ENCODE measurements at places on chromosomes 3 and 15.

DNA sequence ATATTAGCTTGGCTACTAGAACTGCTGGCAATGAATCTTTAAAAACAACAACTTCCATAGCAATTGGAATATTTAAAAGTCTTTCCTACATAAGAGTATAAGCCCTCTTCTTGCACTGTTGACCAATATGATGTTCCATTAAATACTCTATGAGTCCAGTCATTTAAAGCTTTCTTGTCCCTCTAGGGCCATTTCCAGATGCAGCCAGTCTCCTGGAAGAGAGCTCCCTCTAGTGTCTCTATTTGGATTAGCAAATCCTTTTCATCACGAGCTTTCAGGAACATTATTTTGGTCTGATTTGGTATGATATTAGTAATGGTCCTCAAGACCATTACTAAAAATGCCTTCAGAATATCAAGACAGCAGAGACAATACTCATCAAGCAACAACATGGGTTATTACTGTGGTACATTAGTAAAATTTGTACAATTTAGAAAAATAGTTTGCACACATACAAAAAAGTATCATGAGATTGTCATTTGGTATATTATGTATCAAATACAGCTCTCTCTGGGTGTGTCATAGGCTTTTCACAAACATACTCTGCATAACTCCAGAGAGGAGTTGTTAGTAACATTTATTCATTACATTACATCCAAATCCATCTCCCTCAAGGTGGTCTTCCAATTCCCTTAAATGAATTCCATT, 101.3 kb downstream of the DPH6 start:
- DNase-seq = peak; percentile 19

- DNase-seq = no peak
Observed at GRCh38 chr3:139394116-139394515, 4.7 kb upstream of the COPB2 start.

DNA sequence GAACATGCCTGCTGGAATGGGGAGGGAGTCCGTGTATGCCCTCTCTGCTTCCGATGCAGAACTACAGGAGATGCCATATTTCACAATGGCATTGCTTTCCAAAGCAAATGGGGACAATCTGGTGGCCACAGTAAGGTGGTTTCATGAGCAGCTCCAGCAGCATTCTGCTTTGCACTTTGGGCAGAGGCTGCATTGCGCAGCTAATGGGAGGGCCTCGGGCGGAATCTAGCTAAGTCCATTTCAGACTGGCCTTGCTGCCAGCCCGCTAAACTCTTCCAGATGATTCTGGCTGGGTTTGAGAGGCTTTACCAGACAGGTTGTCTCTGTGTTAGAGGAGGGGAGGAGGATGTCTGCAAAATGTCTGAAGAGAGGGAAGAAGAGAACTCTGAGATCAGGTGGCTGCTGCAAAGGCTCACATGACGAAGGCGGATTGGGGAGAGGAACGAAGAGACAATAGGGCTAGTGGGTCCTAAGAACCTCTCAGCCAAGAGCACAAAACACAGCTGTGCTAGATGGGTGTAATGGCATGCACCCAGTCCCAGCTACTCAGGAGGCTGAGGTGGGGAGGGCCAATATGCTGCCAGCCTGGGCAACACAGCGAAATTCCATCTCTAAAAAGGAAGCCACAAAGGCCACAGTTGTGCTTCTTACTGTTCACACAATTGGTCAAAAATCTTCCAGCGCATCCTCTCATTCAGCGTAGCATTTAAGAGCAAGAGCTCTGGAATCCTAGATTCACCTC, 63.7 kb downstream of the BDH1 start:
- no peak for DNase-seq

DNA sequence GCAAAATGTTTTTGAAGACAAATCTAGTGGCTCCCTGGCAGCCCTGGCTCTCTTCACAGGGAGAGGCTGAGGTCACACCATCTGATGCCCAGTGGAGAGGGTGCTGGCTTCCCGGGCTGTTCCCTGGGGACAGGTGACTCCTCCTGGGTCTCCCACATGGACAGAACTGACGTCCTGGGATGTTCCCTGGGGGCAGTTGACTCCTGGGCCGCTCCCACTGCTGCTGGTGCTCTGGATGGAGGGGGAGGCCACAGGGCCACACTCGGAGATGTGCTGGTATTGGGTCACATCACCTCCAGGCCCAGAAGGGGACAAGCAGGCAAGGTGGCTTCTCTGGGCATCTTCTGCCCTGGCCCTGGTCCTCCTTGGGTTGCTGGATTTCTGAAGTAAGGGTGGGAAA, 27.8 kb upstream of the ACAD9 start:
- no peak for DNase-seq

- DNase-seq = no peak
Observed at GRCh38 chr3:3097958-3098357, 12.2 kb downstream of the IL5RA start.

DNA sequence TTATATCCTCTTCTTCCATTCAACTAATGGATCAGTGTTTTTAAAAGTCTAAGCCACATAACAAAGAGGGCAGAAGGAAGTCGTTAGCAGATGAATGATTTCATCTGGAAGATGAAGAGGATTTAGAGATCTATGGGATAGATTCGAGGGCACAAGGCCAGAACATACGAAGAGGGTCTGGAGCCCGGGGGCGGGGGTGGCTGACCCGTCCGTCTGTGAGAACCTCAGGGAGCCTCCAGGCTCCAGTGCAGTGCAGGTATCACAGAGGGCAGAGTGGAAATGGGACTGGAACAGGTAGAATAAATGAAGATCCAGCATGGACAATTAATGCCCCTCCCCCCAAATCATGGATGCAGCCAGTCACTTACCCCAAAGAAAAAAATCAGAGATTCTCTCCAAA, 1.5 kb upstream of the GOLGA8B start:
- DNase-seq = no peak

- peak; percentile 33 for DNase-seq
Observed at GRCh38 chr3:15636028-15636709, 34.6 kb downstream of the BTD start.

DNA sequence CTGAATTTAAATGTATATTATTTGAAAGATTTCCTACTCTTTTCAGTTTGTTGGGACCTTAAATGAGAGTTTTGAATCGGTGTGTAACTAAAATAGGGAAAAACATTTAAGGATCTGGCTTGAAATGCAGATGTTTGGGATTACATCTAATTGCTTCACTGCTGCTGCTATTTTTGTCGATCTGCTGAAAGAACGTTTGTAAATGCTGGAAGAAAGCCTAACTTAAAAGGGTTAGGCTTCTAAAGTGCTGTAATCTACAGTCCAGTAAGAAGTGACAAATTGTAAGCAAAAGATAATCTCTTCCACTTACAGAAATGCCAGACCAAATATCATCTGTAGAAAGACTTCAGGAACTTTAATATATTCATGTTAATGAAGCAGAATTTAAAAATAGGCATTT, 691.6 kb downstream of the ZNF385D start:
- no peak for DNase-seq

DNA sequence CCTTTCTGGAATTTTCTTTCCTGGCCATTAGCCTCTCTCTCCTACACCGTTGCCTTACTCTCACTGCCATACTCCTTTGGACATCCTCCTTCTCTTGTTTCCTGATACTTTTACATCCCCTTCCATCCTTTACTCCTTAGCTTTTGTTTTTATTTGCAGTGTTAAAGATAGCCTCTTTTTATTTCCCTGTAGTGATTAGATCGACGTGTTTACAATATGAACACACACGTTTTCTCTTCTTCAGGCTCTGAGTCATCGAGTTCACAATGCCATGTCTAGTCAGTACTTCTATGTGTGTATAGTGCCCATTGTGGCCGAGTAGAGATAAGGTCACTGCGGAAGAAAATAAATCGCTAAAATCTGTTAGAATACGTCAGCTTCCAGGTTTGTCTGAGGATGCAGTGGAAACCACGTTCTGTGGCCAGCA, 208.5 kb downstream of the LPP start:
- DNase-seq = no peak

GRCh38 chr15:48782911-48783310, 28.0 kb downstream of the CEP152 start:
- DNase-seq = no peak

- peak; percentile 78 for DNase-seq
Observed at GRCh38 chr15:101277038-101277822, at the start of gene SELENOS. Gene SELENOS, minus strand, starts transcription at chr15:101277485. Its CDS starts 68 bp downstream, at chr15:101277417.

DNA sequence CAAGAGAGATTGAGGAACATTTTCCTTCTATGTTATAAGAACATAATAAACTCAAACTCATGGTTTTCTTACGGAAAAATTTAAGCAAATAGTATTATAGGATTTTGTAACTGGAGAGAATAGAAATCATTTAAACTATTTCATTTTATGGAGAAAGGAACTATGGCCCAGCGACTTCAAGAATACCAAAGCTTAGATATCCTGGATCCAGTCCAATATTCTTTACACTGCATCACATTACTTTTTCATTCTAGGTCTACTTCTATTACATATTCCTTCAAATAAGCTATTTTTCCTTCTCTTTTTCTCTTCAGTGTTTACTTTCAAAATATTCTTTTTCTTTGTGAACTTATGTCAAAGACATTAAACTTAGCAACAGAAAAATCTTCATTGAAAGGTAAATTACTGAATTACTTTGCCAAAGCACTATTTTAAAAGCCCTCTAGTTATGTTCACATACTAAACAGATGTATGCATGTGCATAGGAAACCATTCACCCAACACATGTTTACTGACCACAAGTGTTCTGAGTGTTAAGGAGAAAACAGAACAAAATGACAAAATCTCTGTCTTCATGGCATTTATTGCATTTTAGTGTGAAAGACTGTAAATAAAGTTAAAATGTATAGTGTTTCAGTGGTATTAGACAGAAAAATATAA, 20.4 kb downstream of the KPNA4 start:
- DNase-seq = no peak

DNA sequence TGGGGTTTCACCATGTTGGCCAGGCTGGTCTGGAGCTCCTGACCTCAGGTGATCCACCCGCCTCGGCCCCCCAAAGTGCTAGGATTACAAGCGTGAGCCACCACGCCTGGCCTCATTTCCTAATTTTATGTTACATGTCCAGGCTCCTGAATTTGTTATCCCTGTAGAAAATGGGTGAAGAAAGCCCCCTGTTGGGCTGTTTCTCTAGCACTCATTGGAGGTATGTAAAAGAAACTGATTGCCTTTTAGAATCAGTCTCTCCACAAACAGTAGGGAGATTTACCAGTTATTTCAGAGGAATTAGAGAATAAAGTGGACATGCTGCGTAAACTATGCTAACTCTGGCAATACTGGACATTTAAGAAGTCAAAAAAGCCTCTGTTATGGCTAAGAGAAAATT, 364.1 kb upstream of the TBL1XR1 start:
- DNase-seq = no peak

DNA sequence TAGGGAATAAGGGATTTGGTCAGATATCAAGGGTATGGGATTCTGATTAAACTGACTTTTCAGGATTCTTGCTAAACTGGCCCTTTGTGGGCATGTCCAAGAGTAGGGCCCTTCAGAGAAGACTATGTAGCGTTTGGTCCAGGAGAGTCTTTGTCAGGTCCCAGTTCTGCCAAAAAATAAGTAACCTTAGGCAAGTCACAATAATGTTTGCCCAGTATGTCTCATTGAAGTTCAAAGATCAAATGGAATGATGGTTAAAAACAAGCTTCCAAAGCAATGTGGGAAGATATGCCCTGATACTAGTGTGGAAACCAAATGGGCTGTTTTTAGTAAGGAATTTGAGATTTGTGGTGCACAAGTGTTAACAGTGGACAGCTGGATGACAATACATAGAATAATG, 454.4 kb downstream of the WDR72 start:
- no peak for DNase-seq

- DNase-seq = no peak
Observed at GRCh38 chr3:149479621-149480325, 5.3 kb downstream of the TM4SF4 start.

- no peak for DNase-seq
Observed at GRCh38 chr3:167808910-167809309, 73.4 kb downstream of the SERPINI1 start.

DNA sequence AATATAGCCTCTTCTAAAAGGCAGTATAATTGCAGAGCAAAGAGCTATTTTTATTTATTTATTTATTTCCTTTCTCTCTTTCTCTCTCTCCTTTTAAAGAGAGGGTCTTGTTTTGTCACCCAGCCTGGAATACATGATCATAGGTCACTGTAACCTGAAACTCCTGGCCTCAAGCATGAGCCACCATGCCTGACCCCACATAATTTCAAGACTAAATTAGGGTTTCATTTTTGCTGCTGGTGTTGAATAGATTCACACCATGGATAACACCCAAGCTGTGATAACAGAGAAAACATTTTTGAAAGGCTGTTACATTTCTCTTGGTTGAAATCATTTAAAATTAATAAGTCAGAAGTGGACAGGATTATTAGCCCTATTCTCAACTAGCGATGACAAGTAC, 131.6 kb downstream of the LEKR1 start:
- no peak for DNase-seq

GRCh38 chr15:42921342-42921731, 759 bp upstream of the TTBK2 start:
- DNase-seq = no peak

- DNase-seq = peak; percentile 84
Observed at GRCh38 chr3:122890077-122890719, 95.3 kb downstream of the SLC49A4 start.

GRCh38 chr15:80730926-80731325, 35.8 kb downstream of the ABHD17C start:
- DNase-seq = peak; percentile 56

DNA sequence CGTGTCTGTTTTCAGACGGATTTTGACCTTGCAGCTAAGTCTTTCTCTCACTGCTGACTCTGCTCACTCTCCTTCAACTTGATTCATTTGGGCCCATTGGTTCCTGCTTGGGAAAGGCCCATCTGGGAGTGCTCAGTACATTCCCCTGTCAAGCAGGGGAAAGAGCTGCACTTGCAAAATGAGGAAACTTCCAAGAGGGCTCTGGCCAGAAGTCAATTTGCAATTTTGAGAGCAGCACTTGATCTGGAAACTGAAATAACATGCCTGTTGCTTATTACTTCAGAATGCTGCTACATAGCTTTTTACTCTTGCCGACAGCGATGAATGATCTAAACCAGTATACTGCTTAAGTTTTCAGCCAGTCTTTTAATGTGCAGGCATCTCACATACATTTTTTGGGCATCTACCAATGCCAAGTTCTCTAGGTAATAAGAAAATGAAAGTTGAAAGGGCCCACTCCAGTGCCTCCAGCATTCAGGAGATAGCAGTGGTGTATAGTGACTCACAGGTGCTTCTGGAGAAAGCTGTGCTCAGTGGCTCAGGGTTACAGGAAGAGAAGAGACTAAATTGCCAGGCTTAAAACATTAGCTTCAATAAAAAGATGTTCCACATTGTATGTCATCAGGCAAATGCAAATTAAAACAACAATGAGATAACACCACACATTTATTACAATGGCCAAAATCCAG, 70.1 kb upstream of the RORA start:
- DNase-seq = no peak

- DNase-seq = no peak
Observed at GRCh38 chr3:152289708-152290107, 21.0 kb downstream of the MBNL1 start.

- DNase-seq = no peak
Observed at GRCh38 chr15:90868261-90868689, at the start of gene FURIN. Gene FURIN, plus strand, starts transcription at chr15:90868588. Its CDS starts 7,153 bp downstream, at chr15:90875741.

GRCh38 chr3:12893852-12894251, 52.5 kb upstream of the RPL32 start:
- no peak for DNase-seq

- DNase-seq = no peak
Observed at GRCh38 chr3:105527949-105528348, 161.2 kb downstream of the ALCAM start.

Measured in Kasumi-1 (cell line).